Right renal cortex interstitium (tissue), 3 donors: ENCODE measurements at places on chromosomes 12 and 14.

DNA sequence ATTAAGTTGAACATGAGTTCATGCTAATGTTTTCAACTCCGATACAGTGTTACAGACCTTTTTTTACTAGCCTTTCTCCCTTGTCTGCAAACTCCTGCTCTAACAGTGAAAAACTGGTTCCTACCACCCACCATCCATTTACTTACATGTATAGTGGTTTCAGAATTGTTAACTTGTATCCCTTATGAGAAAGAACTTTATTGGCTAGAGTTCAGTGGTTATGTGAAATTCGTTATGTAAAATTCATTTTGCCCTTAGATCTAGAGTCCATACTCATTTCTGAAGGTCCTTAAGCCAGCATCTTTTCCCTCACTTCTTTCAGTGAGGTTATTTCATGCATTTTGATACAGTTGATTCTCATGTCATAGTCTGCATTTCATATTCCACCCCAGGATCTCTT, 51.0 kb downstream of the PRKCH start:
- no peak for DNase-seq

DNA sequence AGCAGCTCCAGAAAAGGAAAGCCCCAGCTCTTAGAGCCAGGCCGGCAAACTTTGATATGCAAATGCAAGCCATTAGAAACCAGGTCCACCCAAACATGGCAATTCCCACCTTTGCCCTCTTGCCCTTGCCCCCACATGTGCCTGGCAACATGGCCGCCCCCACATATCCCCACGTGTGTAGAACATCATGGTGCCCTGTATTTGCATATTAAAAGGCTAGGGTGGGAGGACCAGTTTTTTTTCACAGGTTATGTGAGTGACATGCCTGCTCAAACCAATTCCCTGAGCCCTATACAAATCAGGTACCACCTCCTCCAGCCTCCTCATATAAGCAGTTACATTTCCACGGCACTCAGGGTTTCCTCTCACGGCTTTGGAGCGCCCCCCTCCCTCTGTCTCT, 6.1 kb upstream of the ALDH1L2 start:
- DNase-seq, result no peak

DNA sequence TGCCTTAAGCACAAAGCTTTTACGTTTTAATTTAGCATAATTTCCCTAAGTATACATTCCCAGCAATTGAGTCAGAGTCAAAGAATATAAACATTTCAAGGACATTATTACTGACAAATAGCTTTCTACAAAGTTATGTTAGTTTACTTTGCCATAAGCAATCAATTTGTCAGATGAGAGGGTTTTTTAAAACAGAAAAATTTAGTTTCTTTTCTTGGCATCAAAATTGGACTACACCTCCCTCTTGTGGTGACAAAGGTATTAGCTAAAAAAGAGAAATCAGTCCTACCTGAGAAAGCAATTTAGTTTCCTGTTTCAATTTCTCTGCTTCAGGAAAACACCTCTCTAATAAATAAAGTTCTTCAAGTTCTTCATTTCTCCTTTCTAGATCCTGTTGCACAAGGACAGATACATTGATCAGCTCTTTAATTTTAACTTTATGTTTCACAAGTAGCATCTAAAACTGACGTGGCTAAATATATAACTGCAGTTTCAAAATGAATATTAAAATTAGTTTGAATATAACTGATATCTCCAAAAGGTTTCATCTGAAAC, 39.9 kb downstream of the DNAI7 start:
- DNase-seq, result peak; percentile 26

GRCh38 chr12:21607701-21608100, 3.1 kb upstream of the GYS2 start:
- DNase-seq, result peak; percentile 13

DNA sequence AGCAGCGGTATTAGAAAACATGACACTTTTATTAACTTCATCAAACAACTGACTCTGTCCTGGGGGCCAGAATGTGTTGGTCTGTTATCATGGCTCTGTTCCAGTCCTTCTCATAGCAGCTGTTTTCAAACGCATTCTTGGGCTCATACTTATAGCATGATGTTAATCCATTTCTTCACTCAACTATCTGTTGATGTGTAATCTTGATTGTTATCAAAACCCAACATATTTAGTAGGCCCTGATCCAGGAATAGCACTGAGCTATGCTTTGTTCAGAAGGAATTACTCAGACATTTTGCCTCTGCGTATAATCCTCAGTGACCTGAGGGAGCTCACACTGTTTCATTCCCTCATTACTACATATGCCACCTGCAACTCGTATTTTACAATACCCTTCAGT, 315.9 kb downstream of the BMP4 start:
- no peak for DNase-seq

DNA sequence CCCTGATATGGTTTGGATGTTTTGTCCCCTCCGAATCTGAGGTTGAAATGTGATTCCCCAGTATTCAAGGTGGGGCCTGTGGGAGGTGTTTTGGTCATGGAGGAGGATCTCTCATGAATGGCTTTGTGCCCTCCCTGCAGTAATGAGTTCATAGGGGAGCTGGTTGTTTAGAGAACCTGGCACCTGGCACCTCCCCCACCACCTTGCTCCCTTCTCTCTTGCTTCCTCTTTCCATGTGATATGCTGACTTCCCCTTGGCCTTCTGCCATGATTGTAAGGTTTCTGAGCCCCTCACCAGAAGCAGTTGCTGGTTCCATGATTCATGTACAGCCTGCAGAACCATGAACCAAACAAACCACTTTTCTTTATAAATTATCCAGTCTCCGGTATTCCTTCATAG, 32.6 kb downstream of the CD163L1 start:
- DNase-seq, result no peak
